ENCODE measurements at places on chromosomes 5 and 9.
A peak's percentile ranks its signal among the peaks of the same experiment; 100 is the strongest.

DNA sequence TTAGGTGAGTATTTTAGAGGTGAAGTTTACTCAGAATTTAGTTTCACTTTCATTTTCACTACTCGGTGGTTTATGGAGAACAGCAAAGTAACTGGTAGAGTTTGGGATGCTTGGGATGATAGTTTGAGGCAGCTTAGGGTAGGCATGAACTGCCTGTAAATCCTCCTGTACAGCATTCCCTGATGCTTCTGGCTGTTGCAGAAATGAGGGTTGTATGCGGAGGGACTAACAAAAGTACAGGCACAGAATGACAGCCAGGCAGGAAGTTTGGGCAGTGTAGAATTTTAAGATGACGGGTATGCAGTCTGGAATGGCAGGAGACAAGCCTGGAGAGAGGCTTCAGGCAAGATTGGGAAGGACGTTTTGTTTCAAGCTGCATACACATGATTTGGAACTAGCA is 48.0 kb upstream of the FAM120AOS start:
- no peak for DNase-seq

DNA sequence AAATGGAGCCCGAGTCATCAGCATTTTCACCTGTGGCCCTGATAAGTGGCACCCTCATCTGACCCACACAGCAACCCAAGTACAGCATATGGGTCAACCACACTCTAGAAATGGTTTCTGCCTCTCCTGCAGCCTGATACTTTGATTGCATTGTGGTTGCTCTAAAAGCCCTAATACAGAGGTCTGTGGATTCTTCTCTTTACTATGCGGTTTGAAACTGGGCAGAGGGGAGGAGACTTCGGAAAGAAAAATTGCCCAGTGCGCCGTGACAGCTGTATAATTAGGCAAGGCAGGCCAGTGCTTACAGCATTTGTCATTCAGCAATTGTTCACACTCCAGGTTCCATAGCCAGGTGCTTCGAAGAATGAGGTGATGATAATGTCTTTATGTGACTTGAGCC is 361.0 kb downstream of the NFIB start:
- DNase-seq, result no peak

DNA sequence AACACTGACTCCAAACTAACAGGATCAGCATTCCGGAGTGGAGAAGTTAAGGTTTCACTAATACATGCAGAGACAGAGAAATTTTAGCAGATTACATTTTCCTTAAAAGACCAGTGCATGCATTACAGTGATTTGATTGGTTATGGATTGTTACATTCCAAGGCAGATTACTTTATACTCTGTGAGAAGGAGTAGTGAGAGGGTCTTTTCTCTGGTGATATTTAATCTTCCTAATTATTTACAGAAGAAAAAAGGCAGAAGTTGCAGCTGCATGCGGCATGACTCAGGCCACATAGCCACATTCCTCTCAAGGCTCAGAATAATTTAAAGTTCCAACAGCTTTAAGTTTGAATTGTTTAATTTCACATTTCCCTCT is 53.0 kb upstream of the PDZD2 start:
- peak; percentile 63 for DNase-seq

- no peak for DNase-seq
These were observed 43.0 kb upstream of the COL15A1 start for GRCh38 chr9:98900725-98901124.

DNA sequence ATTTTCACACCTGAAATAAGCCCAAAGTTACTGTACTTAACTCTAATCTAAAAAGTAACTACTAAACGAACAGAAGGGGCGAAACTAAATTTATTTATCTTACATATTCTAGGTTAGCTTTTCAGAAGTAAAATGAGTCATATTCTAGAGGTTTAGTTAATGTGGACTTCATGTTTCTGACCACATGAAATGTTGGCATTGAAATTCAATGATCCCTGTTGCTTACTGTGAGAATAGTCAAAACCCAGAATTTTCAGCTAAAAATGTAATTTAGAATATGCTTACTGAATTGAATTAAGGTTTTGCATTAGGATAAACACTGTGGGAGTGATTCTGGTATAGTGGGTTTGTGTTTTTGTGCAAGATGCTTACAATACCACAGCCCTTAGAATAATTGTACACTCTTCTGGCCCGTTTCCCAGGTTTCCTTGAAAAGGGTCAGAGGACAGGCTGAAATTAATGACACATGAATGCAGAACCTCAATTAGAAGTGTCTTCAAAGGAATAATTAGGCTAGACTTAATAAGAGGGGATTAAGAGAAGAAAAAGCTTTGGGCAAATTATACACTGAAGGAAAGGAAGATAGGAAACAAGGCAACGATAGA is 1.4 kb upstream of the SNX18 start:
- DNase-seq, result peak; percentile 36

DNA sequence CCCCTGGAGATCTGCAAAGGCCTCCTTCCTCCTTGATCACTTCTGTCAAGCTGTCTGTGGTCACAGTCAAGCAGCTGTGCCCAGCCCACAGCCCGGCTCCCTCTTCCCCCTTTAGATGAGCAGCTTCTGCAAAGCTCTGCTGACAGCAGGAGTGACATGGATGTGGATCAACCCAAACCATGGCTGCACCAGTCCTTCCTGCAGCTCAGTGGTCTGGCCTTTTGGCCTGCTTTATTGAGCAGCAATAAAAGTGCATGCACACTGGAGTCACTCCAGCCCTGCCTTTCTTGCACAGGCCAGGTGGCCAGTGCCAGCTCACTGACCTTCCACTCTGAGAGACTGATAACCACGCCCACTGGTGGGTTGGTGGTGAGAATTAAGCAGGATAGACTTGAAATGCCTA is 91.3 kb upstream of the OTULINL start:
- no peak for DNase-seq

DNA sequence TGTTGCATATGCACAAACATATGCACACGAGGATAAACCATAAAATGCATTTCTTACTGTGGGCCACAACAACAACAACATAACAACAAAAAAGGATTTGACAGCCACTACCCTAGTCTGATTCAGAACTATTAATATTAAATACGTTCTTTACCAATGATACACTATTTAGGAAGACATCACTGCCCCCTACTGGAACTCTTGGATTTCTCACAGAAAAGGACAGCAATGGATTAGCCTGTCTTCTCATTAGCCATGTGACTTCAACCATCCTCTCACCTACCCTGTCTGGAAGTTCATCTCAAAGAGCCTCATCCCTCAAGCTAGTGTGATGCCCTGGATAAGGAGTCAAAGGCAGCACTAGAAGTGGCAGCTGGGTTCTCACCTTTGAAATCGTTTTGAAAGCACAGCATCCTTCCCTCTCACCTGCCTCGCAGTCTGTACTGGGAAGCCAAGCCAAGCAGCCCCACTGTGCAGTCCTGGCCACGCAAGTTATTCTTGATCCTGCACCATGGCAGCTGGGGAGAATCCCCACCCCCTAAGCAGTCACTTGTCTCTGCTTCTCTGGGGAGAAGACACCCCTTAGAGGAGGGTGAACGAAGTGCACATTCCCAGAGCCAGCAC is 64.6 kb downstream of the SH3TC2 start:
- DNase-seq, result peak; percentile 74

DNA sequence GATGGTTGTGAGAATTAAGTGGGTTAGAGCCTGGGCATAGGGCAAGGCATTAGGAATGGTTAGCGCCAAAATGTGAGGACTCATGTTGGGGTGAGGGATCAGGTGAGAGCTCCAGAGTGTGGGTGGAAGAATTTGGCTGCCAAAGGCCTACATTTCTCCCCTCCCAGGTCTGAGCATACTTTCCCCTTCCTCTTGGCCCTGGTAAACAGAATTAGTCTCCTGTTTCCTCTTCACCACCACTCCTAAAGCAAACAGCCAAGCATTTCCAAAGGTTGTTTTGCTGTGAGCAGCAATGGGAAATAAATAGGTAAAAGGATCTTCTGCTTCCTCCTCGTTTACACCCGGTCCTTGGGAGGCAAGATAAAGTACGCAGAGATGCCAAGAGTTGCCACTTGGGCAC is 132.5 kb downstream of the ZSWIM6 start:
- no peak for DNase-seq

DNA sequence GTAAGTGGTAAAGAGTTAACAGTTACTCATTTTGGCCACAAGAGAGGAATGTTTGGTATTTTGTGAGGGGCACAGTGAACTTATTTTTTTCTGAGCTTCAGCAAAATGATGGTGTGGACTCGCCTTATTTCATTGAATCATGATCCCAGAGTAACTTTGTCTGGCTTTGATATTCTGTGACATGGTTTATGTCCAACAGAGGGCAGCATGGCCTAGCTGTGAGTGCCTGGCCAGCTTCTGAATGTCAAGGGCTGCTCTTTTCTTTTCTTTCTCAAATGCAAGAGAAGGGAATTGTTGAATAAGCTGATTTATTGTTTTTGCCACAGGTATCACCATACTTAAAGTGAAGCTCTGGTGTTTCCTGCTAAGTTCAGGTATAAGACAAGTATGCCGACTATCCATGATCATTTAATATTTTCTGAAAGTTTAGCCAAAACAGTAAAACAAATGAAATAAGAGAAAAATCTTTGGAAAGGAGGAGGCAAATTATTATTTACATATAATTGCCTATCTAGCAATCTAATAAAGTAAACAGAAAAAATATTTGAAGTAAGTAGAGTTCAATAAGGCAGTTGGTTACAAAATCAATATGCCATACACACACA is 31.7 kb downstream of the MRPL22 start:
- peak; percentile 46 for DNase-seq
